A549 treated with Hydrocortisone at 1 μM for 4 hours (cell line): ENCODE measurements at places on chromosomes 5 and 9. TPM values are rescaled to one million over a fixed set of nuclear protein-coding genes. Genes with fewer than 3 reads are reported as not detected.

PIGO gene
- 44.9 to 52.6 TPM (median 51.3 TPM) in 5 replicates for total RNA-seq

PCDHA9 gene
- not detected in 5 replicates for total RNA-seq

STK32A gene
- total RNA-seq, result 0.21 to 0.38 TPM (median 0.24 TPM) in 5 replicates

IL13 gene
- 0.08 TPM in 1 of 5 replicates, not detected in the others for total RNA-seq

PCDHAC2 gene
- total RNA-seq, result 3.3 to 4.9 TPM (median 3.7 TPM) in 5 replicates

C5orf34 gene
- 3.7 to 5.3 TPM (median 4.6 TPM) in 5 replicates for total RNA-seq

LCN12 gene
- total RNA-seq, result 0.46 to 1.6 TPM (median 1.2 TPM) in 5 replicates

PLAC8L1 gene
- total RNA-seq, result 0.20 to 0.40 TPM (median 0.22 TPM) in 5 replicates

SOHLH1 gene
- 0.09 to 0.12 TPM in 2 of 5 replicates, not detected in the others for total RNA-seq

BTNL8 gene
- total RNA-seq, result not detected in 5 replicates

C8G gene
- 0.62 to 1.7 TPM (median 1.2 TPM) in 5 replicates for total RNA-seq

FAM170A gene
- total RNA-seq, result not detected in 5 replicates

NR2F1 gene
- total RNA-seq, result 4.1 to 4.9 TPM (median 4.4 TPM) in 5 replicates

CARTPT gene
- not detected in 5 replicates for total RNA-seq

MOB3B gene
- total RNA-seq, result 8.7 to 14.4 TPM (median 10.6 TPM) in 5 replicates
